GM20000 (cell line): ENCODE measurements at places on chromosomes 4 and X.

- no peak for DNase-seq
These were observed 628.2 kb upstream of the GRIA3 start for GRCh38 chrX:122555925-122556324.

- DNase-seq = peak; percentile 24
These were observed 18.9 kb downstream of the TSPAN5 start for GRCh38 chr4:98639523-98639922.

DNA sequence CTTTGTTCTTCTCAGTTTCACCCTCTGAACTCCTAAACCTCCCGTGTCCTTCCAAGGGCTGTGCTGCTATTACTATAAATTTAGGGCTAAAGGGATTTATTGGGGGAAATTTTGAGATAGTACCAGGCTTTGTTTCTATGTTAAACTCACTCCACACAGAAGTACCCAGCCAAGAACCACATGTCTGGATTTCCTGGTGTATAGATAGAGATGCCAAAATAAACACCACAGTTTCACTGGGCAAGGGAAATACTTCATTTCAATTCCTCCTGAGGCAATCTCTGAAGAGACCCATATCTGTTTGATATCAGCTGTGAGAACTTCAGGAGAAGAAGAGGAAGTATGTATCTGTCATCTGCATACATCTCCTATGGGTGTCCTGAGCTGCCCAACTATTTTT lies 21.7 kb upstream of the CLNK start:
- DNase-seq = no peak

- no peak for DNase-seq
These were observed 46.8 kb downstream of the GAK start for GRCh38 chr4:885353-885752.

DNA sequence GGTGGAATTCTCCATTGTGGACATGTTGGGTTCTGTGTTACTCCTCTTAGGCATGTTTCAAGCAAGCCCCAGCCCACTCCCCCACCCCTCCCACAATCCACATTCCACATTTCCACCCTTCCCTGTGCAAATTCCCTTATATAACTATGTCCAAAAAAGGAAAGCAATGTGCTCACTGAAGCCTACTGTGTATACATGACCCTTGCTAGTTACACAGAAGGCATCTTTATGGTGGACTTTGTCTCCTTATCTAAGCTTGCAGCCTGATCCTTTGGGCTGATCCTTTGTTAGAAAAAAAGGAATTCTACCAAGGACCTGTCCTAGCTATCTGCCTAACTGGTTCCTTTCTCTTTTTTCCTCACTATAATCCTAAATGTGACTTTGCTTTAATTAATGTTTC lies 796.8 kb downstream of the NLGN4X start:
- DNase-seq = no peak

DNA sequence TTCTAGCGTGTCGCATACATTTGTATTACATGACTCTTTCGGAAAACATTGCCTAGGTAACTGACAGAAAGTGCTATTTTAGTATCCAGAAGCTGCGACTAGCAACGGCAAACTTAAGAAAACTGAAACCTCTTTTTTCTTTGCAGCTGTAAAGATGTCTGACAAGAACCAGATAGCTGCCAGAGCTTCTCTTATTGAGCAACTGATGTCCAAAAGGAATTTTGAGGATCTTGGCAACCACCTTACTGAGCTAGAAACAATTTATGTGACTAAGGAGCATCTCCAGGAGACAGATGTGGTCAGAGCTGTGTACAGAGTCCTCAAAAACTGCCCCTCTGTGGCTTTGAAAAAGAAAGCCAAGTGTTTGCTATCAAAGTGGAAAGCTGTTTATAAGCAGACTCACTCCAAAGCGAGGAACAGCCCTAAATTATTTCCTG lies 9.4 kb downstream of the TCEANC start:
- peak; percentile 3 for DNase-seq

DNA sequence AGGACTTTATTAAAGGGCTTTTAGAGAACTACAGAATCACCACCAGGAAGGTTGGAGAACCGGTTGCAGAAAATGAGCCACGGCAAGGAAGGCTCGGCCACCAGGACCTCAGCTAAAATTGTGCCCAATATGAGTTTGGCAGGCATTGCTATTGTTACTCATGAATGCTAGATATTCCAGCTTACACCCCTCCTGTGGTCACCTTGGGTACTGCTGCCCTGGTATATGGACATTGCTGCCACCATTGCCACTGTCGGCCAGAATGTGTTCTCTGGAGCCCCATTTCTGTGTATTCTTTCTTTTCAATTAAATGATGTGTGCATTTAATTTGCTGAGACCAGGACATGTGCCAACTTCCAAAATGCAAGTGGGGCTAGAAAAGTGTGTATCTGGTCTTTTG lies 626.7 kb upstream of the BOD1L1 start:
- DNase-seq = peak; percentile 3

- no peak for DNase-seq
These were observed 1.1 kb upstream of the GTPBP6 start for GRCh38 chrX:319579-320125.

DNA sequence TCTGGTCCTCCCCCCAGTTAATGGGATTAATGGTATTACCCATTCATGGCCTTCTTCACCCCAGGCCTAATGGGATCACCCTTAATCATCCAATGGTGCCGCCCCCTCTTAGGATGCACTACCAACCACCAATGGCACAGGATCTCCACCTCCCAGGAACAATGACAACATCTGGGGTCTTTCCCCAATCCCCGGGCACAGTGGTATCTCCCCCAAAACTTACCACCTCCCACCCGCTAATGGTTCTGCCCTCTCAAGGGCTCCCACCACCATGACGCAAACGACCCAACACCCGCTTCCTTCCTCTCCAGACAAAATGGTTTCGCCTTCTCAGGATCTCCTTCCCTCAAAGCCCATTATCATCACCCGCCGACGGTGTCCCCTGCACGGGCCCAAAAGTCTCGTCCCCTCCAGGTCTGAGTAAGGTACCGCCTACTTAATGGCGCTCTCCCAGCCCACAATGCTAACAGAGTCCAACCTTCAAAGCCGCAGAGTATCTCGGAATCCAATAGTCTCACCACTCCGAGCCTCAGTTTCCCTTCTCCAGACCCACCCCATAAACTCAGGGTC lies 458 bp downstream of the GRIPAP1 start:
- DNase-seq = peak; percentile 34

- DNase-seq = no peak
These were observed 1.4 kb downstream of the UGT8 start for GRCh38 chr4:114599903-114600552.

GRCh38 chrX:151396042-151396824 lies 773 bp upstream of the VMA21 start:
- DNase-seq = peak; percentile 48

DNA sequence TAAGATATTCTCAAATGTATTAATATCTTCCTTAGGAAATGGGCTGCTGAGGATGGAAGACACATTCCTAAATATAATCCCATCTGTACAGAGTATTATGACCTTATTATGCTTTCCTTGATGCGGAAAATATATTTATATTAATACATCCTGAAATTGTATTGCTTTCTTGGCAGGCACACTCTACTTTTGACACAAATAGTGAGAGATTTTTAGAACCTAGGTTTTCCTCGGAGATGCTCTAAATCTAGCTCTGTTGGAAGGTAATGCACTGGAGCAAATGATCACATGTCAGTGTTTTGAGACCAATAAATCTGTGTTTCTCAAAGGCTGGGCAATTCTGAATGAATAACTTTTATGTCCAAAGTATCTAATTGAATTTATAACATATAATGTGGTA lies 94.3 kb upstream of the MAGEC2 start:
- DNase-seq = no peak

DNA sequence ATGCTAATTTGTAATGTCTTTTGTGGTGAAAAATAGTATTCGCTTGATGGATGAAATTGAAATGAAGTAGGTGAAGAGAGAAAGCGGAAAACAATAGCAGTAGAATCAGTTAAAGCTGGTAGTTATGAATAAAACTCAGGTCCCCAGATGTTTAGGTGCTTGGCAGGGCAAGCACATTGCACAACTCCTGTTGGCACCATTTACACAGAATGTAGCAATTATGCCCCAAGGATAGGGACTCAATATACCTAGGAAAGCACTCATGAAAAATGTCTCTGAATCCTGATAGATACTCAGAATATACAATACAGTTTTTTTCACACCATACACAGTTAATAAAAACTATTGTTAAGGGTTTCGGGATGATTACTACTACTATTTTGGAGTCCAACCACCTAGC lies 26.5 kb upstream of the GRIA3 start:
- no peak for DNase-seq
